ENCODE measurements at places on chromosomes 13 and 19.

GRCh38 chr13:58056426-58056825 lies 424.9 kb downstream of the PCDH17 start:
- no peak for DNase-seq

DNA sequence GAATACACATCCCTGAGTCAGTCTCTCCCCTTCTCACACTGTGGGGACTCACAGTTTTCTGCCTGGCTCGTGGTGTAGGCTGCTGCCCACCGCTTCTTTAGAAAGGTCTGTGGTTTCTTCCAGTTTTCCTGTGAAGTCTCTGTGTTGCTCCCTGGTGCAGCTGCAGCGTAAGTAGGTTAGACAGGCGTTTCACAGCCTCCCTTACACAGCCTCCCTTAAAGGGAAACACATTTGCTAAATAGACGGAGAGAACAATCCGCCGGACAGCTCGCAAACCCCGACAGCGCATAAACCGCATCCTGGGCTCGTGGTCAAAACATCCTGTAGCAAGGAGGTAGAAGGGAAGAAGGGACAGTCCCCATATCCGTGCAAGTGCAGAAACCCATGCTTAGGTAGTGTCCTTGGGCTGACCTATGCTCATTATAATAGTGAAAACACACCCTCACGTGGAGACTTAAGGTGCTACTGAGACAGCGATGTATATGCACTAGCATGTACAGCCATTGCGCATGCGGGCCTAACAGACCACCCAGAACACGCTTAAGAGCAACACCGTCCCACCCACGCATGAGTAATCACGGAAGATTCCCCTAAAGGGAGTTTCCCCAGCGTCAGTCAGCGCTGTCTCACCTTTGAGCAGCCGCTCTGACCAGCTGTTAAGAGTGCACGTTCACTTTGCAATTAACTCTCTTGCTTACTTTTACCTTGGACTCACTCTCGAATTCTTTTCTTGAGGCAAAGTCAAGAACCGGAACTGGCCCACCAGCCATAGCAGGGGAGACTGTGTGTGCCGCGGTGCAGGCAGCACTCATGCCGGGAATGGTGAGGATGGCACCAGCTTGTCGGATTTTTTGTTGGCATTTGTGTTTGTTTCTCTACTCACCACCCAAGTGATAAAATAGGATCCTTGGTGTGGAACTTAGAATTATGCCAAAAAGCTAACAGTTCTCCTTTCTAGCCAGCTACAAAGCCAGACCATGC lies 16.6 kb downstream of the SIGLEC8 start:
- DNase-seq, result no peak

GRCh38 chr19:6239401-6239844 lies 40.4 kb downstream of the MLLT1 start:
- DNase-seq, result peak; percentile 77

GRCh38 chr13:84630476-84630875 lies 748.2 kb upstream of the SLITRK1 start:
- DNase-seq, result no peak

- DNase-seq, result peak; percentile 98
Observed at GRCh38 chr13:59531571-59532091, 632.1 kb downstream of the DIAPH3 start.

GRCh38 chr19:1632462-1633268 lies 19.8 kb downstream of the TCF3 start:
- no peak for DNase-seq

GRCh38 chr13:112877539-112877938 lies 91.5 kb upstream of the MCF2L start:
- DNase-seq, result no peak

- DNase-seq, result no peak
Observed at GRCh38 chr19:46206176-46206575, 23.4 kb upstream of the IGFL1 start.

GRCh38 chr19:7596211-7596937 lies 711 bp downstream of the CAMSAP3 start:
- DNase-seq, result no peak

DNA sequence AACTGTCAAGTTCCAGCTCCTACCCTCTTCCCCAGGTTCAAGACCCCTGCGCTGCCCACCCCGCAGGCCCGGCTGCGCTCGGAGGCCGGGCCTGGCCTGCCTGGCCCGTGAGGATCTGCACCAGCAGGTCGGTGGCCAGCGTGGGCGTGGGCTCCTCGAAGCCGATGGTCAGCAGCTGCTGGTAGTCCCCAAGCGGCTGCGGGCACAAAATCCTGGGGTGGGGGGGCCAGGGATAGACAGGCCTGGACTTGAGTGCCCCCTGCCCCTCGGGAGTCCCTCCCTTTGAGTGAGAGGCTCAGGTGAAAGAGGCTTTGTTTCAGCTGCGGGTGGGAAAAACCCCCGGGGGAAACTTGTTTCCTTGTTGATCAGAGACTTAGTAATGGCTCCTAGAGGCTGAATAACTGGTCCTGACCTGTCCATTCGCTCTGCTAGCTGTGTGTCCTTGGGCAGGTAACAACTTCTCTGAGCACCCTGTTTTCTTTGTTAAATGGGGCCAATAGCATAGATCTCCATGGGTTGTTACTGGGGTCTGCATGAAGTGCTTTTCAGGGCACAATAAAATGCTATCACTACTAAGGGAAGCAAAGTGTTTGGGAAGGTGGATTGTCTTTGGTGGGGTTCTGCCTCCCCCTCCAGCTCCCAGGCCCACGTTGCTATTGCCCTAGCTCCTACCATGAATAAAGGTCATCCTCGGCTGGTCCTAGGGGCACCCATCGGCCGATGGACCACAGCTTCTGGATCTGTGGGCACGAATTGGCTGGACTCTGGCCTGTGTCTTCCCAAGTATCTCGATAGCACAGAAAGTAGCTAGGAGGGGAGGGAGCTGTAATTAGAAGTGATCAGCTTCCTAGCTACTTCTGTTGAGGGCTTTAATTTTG lies 3.5 kb downstream of the C19orf67 start:
- DNase-seq, result peak; percentile 57
